Stimulated activated CD4-positive, alpha-beta T cell treated with anti-CD3 and anti-CD28 coated beads, Interleukin-4, amount 100 ng/mL, for 1 hour (primary cell): ENCODE measurements at places on chromosomes 2 and 18.

GRCh38 chr2:27890924-27891672, 569 bp downstream of the BABAM2 start:
- peak; percentile 79 for DNase-seq

DNA sequence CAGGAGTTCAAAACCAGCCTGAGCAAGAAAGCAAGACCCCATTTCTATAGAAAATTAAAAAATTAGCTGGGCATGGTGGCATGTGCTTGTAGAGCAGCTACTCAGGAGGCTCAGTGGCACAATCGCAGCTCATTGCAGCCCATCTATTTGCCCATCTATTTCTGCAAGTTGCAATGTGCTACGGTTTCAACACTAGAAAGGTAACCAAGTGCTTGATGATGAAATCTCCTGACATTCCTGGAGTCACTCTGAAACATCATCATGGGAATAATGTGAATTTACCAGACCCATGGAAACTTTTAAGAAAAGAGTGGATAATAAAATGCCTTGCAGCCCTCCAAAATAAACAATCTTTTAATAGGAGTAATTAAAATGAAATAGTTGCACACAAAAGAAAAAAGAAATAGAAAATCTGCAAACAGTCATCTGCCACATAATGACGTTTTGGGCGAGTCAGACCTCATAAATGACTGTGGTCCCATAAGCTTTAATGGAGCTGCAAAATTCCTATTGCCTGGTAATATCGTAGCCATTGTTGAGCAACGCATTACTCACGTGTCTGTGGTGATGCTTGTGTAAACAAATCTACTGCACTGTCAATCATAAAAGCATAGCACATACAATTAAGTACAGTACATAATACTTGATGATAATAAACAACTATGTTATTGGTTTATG, 46.6 kb upstream of the AMMECR1L start:
- no peak for DNase-seq

DNA sequence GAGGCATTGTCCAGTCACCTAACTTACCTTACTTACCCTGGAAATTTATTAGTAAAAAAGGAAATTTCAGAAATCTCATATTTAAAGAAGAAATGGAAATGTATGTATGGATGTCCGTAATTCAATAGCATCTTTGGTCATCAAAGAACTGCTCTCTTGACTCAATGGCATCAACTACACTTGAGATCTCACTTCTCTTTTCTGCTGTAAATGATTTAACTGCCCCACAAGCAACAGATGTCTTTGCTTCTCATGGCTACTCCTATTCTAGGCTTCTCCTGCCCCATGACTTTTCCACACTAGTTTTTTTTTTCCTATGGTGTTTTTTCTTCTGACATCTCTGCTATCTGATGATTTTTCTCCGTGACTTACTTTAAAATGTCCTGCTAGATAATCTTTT, 34.0 kb upstream of the ERMN start:
- DNase-seq: no peak

- no peak for DNase-seq
Observed at GRCh38 chr2:150320608-150321007, 166.9 kb downstream of the RND3 start.

- DNase-seq: no peak
Observed at GRCh38 chr18:79746730-79747129, 51.0 kb upstream of the KCNG2 start.

- DNase-seq: no peak
Observed at GRCh38 chr2:155895016-155895415, 437.5 kb downstream of the NR4A2 start.

GRCh38 chr2:221025398-221025797, 546.7 kb downstream of the EPHA4 start:
- DNase-seq: no peak
